ENCODE measurements at places on chromosomes 7 and 10.

DNA sequence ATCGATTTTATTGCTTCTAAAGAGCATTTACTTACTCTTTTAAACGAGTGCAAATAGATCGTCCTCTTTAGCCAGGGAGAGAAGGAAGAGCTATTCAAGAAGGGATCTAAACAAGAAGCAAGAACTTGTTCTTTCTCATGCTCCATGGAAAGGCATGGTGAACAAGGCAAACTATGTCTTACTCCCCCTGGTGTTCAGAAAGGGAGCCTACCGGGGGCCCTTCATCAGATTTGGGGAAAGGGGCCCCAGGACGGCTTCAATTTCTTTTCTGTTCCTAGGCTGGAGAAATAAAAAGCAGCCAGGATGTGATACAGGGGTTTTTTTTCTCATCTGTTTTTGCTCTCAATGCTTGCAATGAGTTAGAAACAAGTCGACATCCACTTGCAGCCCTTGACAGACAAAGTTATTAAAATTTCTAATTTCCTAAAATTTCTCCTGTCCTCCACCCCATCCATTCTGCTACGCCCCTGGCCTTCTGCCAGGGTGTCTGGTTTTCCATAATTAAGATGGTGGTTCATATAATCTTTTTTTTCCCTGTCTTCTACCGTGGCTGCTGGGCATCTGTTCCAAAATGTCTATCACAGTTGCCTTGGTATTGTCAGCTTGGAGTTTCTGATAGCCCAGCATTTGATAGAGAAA, 214.4 kb downstream of the CREB5 start:
- peak; percentile 16 for DNase-seq

- no peak for DNase-seq
Observed at GRCh38 chr7:152959610-152960009, 200.1 kb downstream of the ACTR3B start.

- DNase-seq: no peak
Observed at GRCh38 chr10:125231813-125232475, 71.6 kb upstream of the CTBP2 start.

DNA sequence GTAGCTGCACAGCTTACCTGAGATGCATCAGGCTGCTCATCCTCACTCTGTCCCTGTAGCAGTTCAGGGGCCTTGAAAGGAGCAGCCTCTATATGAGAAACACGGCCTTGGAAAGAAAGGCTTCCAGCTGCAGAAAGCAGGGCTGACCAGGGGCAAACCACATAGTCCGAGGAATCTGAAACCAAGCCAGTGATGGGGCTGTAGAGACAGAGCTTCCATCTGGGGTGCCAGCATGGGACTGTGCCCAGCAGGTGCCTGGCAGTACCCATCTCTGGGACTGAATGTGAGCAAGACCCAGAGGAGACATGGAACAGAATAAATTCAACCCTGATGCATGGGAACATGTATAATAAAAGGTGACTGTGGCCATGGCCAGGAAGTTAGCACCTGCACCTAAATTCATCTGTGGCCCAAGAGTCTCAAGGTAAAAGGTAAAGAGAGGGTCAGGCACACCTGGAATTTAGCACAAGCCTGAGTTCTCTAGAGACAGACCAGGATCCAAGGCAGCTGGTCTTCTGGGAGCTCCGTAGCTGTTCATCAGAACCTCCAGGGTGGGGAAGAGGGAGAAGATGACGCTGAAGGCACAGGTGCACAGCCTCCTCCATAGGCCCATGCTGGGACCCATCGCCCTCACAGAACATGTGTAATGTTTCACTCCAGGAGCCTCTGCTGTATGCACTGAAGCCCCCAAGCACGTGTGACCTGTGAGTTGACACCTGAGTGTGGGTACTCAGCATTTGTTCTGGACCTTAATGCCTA, 25.3 kb downstream of the FRMPD2 start:
- no peak for DNase-seq

GRCh38 chr10:113562069-113562468, 9.2 kb downstream of the HABP2 start:
- no peak for DNase-seq

DNA sequence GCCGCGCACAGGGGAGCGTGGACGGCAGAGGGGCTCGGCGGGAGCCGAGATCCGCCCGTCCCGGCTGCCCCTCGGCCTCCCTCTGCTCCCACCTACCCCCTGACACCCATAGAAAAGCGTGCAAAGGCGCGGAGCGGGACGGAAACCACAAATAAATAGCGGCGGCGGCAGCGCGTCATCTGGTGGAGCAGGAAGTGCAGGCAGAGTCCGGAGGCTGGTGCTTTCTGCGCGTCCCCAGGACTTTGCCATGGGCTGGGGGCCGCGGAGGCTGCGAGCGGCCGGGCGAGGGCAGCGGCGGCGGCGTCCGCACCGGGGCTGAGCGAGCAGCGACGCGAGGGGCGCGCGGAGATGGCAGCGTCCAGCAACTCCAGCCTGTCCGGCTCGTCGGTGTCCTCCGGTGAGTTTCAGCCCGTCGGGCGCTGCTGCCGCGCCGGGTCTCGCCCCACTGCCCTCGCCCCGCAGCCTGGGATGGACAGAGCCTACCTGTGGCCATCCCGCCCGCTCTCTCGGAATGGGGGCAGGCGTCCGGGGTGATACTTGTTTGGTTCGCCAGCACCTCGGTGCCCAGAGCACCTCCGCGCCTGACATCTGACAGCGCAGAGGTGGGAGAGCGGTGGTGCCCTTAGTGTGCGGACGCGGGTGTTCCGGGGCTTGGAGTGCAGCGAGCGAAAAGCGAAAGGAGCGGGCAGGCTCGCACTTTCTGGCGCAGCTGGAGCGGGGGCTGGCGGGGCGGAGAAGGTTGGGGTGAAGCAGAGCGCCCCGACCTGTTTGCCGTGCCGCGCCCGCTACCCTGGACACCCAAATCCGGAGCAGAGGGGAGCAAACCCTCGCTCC, at the start of gene CHN2:
Gene CHN2 (plus strand): TSS at position 182 of the 834 bp plus-strand sequence.
- DNase-seq: no peak

DNA sequence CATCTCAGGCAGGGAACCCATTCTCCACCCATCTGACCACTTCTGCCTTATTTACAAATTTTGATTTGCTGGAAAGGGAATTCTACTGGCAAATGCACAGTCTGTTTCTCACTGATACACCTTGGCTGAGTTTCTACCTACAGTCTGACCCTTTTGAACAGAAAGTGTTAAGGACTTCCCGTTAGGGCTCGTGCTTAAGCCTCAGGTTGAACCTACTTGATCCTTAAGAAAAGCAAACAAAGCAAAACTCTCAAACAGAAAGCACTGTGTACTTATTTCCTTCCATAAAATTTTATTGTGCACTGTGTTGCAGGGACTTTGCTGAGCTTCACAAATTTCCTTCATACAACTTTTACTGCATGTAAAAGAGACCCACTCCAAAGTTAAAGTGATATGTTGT, 367.8 kb downstream of the NRG3 start:
- DNase-seq: no peak

DNA sequence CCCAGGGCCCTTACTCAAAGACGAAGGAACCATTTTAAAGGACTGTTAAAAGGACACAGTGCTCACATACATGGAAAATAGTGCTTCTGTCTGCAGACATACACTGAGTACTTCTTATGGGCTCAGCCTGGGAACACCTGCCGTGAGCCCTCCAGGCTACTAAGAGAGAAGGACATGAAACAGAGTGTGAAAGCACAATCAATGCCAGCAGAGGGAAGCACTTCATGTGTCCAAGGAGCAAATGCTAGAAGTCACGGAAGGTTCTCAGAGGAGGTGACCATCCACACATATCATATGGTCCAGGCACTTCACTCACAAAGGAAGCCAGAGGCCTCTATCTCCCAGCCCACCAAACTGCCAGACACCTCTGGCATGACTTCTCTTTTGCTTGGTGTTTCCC, 15.5 kb downstream of the ELMO1 start:
- DNase-seq: no peak
